Adrenal gland (tissue), 19 donors: ENCODE measurements at places on chromosomes 3 and 15. TPM values are rescaled to one million over a fixed set of nuclear protein-coding genes. Genes with fewer than 3 reads are reported as not detected.

Gene LRRC3B
- polyA plus RNA-seq, result 0.07 TPM

Gene CCR1
- polyA plus RNA-seq, result 6.7 TPM

Gene AQP9
- polyA plus RNA-seq, result 2.8 TPM

Gene ABHD5
- polyA plus RNA-seq, result 15.6 TPM

Gene RTP1
- 0.03 TPM for polyA plus RNA-seq

Gene MGA
- 6.0 TPM for polyA plus RNA-seq

Gene C3orf85
- not detected for polyA plus RNA-seq

GRCh38 chr3:9441501-9442221 lies 44.2 kb downstream of the SETD5 start:
- no peaks in the 10 kb centered on the region for H3K4me1 ChIP-seq
- H3K27ac ChIP-seq, result no peak overlapping the region
- peaks cover 100% of the 10 kb centered on the region for H3K36me3 ChIP-seq
- no peak for DNase-seq
- H3K4me3 ChIP-seq, result no peak overlapping the region

- no peak overlapping the region for H3K4me3 ChIP-seq
- no peaks in the 10 kb centered on the region for H3K36me3 ChIP-seq
- no peaks in the 10 kb centered on the region for H3K27me3 ChIP-seq
- no peak overlapping the region for H3K27ac ChIP-seq
Measured at GRCh38 chr3:83189634-83190033, 1428.2 kb upstream of the GBE1 start.

- H3K27me3 ChIP-seq, result no peaks in the 10 kb centered on the region
- H3K27ac ChIP-seq, result no peak overlapping the region
- H3K4me3 ChIP-seq, result no peak overlapping the region
- no peaks in the 10 kb centered on the region for H3K36me3 ChIP-seq
- H3K4me1 ChIP-seq, result no peaks in the 10 kb centered on the region
- DNase-seq, result no peak
Measured at GRCh38 chr3:53075743-53076140, 29.9 kb upstream of the SFMBT1 start.

DNA sequence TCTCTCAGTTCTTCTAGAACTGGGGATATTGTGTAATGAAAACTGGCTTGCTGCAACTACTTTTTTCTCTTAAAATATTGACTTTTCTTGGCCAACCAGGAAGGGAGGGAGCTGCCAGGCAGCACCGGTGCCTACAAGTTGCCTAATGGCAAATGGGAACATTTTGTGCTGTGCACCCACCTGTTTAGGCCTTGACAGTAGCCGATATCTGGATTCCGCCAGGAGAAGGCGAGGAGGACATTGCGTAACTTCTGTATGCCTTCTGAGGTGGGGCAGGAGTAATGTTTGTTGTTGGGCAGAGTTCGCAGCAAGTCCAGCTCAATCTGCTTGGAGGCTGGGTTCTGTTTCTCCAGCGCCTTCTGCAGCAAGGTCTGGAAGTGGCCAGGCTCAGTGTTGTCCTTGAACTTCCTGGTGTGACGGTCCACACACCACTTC lies 64.9 kb downstream of the TBC1D2B start:
- no peak overlapping the region for H3K27ac ChIP-seq
- H3K27me3 ChIP-seq, result no peaks in the 10 kb centered on the region
- peak; percentile 72 for DNase-seq
- H3K36me3 ChIP-seq, result no peaks in the 10 kb centered on the region
- no peak overlapping the region for H3K4me3 ChIP-seq

DNA sequence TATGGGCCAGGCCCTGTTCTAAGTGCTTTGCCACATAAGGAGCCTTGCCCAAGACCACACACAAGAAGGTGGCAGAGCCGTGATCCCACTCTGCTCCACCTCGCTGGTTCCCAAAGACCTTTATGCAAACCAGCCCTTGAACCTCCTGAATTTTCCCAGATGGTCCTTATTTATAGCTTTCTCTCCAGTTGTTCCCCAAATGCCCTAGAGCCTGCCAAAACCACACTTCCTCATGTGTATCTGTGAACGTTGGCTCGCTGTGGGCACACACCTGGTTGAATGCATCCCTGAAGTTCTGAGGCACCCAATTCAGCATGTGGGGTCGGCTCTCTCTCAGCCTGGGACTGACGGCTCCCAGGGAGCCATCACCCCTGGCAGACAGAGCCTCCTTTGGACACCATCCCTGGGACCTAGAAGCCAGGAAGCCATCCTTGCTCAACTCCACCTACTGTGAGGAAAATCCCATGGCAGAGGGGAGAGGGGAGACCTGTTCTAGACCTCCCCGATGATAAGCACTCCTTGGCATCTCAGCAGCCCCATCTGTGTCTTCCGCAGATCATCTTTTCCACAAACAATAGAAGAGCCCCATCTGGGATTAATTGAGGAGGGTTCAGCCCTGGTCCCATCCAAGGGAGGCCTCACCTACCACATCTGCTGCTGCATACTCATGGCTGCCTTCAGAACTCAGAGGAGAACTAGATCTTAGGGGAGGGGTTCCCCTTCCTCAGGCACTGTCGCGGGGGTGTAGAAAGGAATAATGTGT lies 42.3 kb upstream of the LIMD1 start:
- DNase-seq, result no peak
- H3K27ac ChIP-seq, result peak overlapping the region; percentile 43
- no peaks in the 10 kb centered on the region for H3K27me3 ChIP-seq
- H3K4me1 ChIP-seq, result peaks cover 23% of the 10 kb centered on the region

DNA sequence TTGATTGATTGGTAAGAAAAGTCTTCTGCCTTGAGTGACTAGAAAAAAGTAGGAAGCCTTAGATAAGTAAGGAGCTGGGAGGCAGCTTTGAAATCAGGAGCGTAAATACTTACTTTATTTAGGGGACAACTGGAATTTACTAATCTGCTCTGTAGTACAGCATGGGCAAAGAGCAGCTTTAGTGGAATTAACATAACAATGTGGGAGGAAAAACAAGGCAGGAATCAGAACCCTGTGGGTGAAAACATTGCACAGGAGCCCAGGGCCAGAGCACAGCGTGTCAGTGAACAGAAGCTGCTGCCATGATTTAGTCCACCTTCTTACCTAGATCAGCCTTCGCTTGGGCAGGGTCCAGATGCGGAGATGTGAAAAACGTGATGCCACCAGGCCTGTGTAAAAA lies 14.6 kb downstream of the FMN1 start:
- H3K27ac ChIP-seq, result no peak overlapping the region
- H3K27me3 ChIP-seq, result no peaks in the 10 kb centered on the region
- no peak overlapping the region for H3K4me3 ChIP-seq

DNA sequence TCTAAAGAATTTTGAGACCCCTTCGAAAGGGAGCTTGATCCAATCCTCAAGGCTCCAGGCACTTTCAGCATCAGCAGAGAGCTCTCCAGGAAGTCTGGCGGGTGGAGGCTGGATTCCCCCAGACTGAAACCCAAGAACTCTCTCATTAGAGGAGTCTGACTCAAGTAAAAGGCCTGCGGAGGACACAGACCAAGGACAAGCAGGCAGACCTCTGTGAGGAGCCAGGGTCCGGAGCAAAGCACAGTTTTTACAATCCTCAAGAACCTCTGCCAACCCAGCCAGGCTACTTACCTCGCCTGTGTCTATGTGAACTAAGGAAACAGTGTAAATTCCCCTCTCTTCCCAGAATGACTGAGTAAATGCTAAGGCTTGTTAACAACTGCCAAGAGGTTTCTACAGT lies 86.2 kb downstream of the FBN1 start:
- peak; percentile 72 for DNase-seq
- H3K27me3 ChIP-seq, result no peaks in the 10 kb centered on the region
- H3K36me3 ChIP-seq, result no peaks in the 10 kb centered on the region
- no peak overlapping the region for H3K4me3 ChIP-seq
- H3K4me1 ChIP-seq, result peaks cover 18% of the 10 kb centered on the region
- H3K27ac ChIP-seq, result peak overlapping the region; percentile 54

- no peak overlapping the region for H3K4me3 ChIP-seq
- H3K36me3 ChIP-seq, result no peaks in the 10 kb centered on the region
- no peak for DNase-seq
Measured at GRCh38 chr15:48625126-48625525, 20.4 kb downstream of the FBN1 start.

DNA sequence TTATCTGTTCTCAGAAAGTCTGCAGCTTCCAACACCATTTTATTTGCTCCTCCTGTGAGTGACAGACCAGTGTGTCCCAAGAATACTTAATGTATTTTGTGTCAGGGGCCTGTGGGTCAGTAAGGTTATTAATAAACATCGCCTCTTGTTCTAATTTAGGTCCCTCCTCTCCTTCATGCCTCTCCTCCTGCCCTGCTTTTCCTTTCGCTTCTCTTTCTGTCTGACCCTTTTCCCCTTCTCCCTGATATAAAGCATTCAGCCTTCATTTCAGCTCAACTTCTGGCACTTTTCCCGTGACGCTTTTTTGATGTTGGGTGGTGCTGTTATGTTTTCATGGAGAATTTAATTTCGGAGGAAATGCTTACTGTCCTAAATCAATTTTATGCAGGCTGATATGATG lies 29.7 kb upstream of the NR2F2 start:
- no peak overlapping the region for H3K27ac ChIP-seq
- no peaks in the 10 kb centered on the region for H3K27me3 ChIP-seq
- H3K36me3 ChIP-seq, result no peaks in the 10 kb centered on the region
- no peak overlapping the region for H3K4me3 ChIP-seq
- H3K4me1 ChIP-seq, result no peaks in the 10 kb centered on the region

GRCh38 chr3:10753964-10754363 lies 62.1 kb upstream of the SLC6A11 start:
- H3K27ac ChIP-seq, result no peak overlapping the region
- peak; percentile 45 for DNase-seq
- peaks cover 5% of the 10 kb centered on the region for H3K27me3 ChIP-seq
- no peaks in the 10 kb centered on the region for H3K36me3 ChIP-seq
- no peaks in the 10 kb centered on the region for H3K4me1 ChIP-seq
- H3K4me3 ChIP-seq, result no peak overlapping the region

GRCh38 chr15:78048628-78048920 lies 28.9 kb downstream of the TBC1D2B start:
- no peak for DNase-seq
- H3K27me3 ChIP-seq, result no peaks in the 10 kb centered on the region
- H3K36me3 ChIP-seq, result no peaks in the 10 kb centered on the region
- H3K27ac ChIP-seq, result no peak overlapping the region

GRCh38 chr15:93034512-93034911 lies 54.5 kb downstream of the RGMA start:
- H3K4me3 ChIP-seq, result no peak overlapping the region
- no peaks in the 10 kb centered on the region for H3K36me3 ChIP-seq
- DNase-seq, result no peak
- peaks cover 6% of the 10 kb centered on the region for H3K4me1 ChIP-seq

DNA sequence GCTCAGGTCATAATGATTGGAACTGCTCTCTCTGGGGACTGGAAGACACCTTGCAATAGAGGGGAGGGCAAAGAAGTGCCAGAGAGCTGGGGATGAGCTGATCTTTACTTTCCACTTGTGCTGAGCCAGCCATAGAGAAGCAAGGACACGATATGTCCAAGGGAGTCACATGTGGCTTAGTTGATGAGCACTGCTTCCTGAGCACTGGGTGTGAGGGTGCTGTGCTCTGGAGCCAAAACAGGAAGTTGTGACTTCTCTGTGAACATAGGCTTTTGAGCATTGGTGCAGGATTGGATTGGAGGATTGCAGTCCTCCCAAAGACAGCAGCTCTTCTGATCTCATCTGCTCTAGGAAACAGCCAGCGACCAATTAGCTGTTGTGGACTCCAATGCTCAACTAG lies 6.7 kb downstream of the PARP14 start:
- DNase-seq, result no peak
- H3K27ac ChIP-seq, result no peak overlapping the region
- H3K27me3 ChIP-seq, result no peaks in the 10 kb centered on the region
- H3K4me1 ChIP-seq, result peaks cover 20% of the 10 kb centered on the region
- H3K4me3 ChIP-seq, result no peak overlapping the region

- H3K36me3 ChIP-seq, result no peaks in the 10 kb centered on the region
- H3K27ac ChIP-seq, result no peak overlapping the region
- H3K27me3 ChIP-seq, result no peaks in the 10 kb centered on the region
- no peak overlapping the region for H3K4me3 ChIP-seq
- no peak for DNase-seq
Measured at GRCh38 chr15:55710286-55710685, 32.7 kb downstream of the PRTG start.

DNA sequence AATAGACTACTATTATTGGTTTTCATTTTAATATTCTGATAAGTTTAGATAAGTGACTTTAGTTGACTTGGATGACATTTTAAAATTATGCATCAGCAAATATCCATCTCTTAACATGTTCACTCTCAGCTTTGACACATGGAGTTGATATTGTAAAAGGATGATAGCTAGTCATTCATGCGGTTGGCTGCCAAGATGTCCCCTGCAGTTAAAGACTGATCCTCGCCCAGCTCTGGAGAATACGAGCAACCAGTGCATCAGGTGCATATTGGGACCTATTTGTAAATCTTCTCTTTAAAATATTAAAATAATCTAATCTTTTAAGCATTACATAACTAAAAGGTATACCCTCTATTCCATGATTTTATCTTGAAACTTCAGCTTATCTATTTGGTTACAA lies 41.9 kb downstream of the EPHB1 start:
- H3K4me1 ChIP-seq, result no peaks in the 10 kb centered on the region
- H3K27ac ChIP-seq, result no peak overlapping the region
- no peak for DNase-seq
- H3K27me3 ChIP-seq, result no peaks in the 10 kb centered on the region

- no peaks in the 10 kb centered on the region for H3K27me3 ChIP-seq
- H3K36me3 ChIP-seq, result peaks cover 4% of the 10 kb centered on the region
- H3K27ac ChIP-seq, result no peak overlapping the region
Measured at GRCh38 chr15:67774626-67775025, 50.7 kb upstream of the SKOR1 start.

GRCh38 chr15:80996247-80996646 lies 4.5 kb upstream of the TLNRD1 start:
- H3K36me3 ChIP-seq, result no peaks in the 10 kb centered on the region
- H3K27ac ChIP-seq, result no peak overlapping the region
- no peaks in the 10 kb centered on the region for H3K4me1 ChIP-seq
- no peak overlapping the region for H3K4me3 ChIP-seq
- no peak for DNase-seq
- H3K27me3 ChIP-seq, result no peaks in the 10 kb centered on the region

- H3K4me1 ChIP-seq, result peaks cover 7% of the 10 kb centered on the region
- no peak overlapping the region for H3K27ac ChIP-seq
- no peaks in the 10 kb centered on the region for H3K36me3 ChIP-seq
- H3K4me3 ChIP-seq, result no peak overlapping the region
- no peaks in the 10 kb centered on the region for H3K27me3 ChIP-seq
Measured at GRCh38 chr3:128327606-128328031, 139.1 kb downstream of the DNAJB8 start.

- DNase-seq, result no peak
- H3K27ac ChIP-seq, result no peak overlapping the region
- H3K4me1 ChIP-seq, result no peaks in the 10 kb centered on the region
- no peak overlapping the region for H3K4me3 ChIP-seq
Measured at GRCh38 chr3:156479604-156480003, 75.3 kb downstream of the SSR3 start.

DNA sequence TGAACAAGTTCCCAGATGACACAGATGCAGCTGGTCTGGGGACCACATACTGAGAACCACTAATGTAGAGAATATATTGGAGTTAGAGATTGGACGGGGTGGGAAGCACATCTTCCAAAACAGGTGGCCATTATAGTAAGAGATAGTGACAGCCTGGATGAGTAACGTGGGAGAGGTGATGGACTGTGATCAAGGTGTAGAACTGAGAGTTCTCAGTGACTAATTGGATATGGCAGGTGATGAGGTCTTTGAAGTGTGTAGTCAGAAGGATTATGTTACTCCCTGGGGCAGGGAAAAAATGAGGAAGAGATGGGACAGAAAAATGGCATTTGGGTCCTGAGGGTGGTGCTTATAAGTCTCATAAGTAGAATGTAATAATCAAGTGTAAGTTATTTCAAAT lies 66.6 kb downstream of the KCNMB2 start:
- no peak overlapping the region for H3K4me3 ChIP-seq
- no peaks in the 10 kb centered on the region for H3K4me1 ChIP-seq
- H3K27me3 ChIP-seq, result no peaks in the 10 kb centered on the region
- no peak overlapping the region for H3K27ac ChIP-seq
- no peaks in the 10 kb centered on the region for H3K36me3 ChIP-seq
